ENCODE measurements at places on chromosomes 5 and 9. TPM values are rescaled to one million over a fixed set of nuclear protein-coding genes. Genes with fewer than 3 reads are reported as not detected.

DNA sequence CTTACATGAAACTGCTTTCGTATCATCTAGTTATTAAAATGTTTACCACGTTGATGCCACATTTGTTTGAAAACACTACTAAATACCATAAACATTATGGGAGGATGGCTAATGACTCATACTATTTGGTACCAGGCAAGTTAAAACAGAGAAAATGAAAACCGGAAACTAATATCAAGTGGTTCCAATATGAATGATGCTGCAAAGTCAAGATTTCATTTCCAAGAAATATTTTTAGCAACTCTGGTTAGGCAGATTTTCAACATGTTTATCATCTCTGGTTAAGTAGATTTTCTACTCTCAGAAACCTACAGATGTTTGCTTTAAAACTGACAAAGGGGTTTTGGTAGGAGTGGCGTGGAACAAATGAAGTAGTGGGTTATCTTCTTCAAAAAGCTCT is 4.9 kb upstream of the F2R start:
- no peak for DNase-seq

GRCh38 chr5:72441862-72442540 is 65.2 kb downstream of the ZNF366 start:
- peak; percentile 88 for DNase-seq

- DNase-seq: no peak
Observed at GRCh38 chr9:74361508-74361907, 135.6 kb upstream of the RORB start.

DNA sequence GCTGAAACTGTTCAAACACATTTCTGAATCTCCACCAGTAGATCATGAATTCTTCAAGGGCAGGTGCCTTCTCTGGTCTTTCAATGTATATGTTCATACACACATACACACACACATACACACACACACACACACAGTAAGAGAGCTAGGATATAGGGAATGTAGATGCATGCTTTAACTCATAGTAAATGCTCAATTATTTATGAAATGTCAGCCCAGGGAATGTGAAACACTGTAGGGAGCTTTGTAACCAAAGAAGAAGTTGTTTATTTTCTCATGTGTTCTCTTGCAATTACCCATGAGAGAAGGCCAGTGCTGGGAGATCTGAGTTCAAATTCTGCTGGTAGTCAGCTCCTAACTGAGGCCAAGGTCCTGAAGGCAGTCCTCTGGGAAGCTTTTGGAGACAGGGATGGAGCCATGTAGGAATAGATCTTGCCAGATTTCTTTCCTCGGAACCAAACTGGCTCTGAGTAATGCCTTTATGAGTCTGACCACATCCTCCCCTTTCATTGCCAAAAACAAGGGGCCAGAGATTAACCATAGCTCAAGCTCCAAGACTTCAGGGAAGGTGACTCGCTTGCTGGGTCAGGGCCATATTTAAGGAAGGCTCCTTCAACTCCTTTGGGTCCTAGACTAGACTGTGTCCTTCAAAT is 487.0 kb upstream of the TNC start:
- no peak for DNase-seq

The RASA1 gene
- total RNA-seq: 42.0 TPM

The CTNND2 gene
- total RNA-seq: not detected

DNA sequence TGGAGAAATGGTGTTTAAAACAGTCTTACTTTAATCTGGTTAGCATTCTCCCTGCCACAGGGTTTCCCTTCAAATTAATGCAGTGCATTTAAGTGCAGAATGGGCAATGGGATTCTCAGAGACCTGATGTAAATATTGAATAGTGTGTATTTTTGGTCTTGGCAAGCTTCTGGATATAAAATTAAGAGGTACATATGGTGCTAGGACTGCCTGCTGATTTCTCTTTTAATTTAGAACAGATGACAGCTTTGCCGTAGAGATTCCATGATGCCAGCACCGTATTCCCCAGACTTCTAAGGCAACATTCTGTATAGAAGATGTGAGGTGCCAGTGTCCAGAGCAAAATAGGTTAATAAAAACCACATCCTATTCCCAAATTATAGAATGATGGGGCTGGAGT is 1.9 kb downstream of the MTAP start:
- no peak for DNase-seq

DNA sequence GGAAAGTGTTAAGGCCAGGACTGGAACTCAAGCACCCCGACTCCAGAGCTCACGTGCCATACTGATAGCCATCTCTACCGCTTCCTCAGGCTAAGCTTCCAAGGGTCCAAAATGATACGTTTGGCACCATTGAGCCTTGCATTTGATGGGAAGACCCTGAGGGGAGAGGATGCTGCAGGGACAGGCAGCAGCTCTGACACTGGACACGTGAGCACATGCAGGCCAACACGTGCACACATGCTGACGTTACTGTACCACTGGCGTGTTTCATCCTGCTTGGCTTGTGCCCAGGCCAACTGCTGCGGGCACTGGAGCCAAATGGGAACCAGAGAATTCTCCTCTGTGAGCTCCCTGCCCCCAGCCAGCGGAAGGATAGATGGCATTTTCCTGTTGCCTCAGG is 5.2 kb downstream of the FAT2 start:
- DNase-seq: no peak

GRCh38 chr9:109624896-109625295 is 126.8 kb upstream of the PTPN3 start:
- DNase-seq: no peak

- no peak for DNase-seq
Observed at GRCh38 chr9:137757613-137758029, 120.0 kb upstream of the CACNA1B start.
